ENCODE measurements at places on chromosomes 3 and 15.

- no peak for DNase-seq
Measured at GRCh38 chr3:18771931-18772330, 346.8 kb upstream of the SATB1 start.

DNA sequence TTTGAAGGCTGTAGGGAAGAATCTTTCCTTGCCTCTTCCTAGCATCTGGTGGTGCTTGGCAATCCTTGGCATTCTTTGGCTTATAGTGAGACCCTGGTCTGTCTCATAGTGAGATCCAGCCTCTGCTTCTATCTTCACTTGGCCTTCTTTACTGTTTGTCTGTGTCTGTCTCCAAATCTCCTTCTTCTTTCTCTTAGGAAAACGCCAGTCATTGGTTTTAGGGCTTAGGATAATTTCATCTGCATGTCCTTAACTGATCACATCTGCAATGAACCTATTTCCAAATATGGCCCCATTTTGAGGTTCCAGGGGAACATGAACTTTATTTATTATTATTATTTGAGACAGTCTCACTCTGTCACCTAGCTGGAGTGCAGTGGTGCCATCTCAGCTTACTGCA lies 25.8 kb downstream of the KAT2B start:
- DNase-seq = no peak

GRCh38 chr3:61600195-61600594 lies 38.8 kb downstream of the PTPRG start:
- no peak for DNase-seq

- peak; percentile 66 for DNase-seq
Measured at GRCh38 chr15:81274931-81275707, 48.8 kb downstream of the STARD5 start.

DNA sequence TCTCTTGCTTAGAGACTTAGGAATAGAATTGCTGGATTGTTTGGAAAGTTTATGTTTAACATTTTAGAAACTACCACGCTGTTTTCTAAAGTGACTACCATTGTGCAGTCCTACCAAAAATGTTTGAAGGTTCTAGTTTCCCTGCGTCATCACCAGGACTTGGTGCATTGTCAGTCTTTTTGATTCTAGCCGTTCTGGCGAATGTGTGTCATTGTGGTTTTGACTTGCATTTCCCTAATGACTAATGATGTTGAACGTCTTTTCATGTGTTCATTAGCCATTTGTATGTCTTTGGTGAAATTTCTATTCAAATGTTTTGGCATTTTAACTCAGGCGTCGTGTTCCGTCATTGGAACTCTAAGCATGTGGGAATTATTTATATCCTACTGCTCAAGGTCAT lies 58.0 kb downstream of the CHD2 start:
- no peak for DNase-seq

- DNase-seq = no peak
Measured at GRCh38 chr15:54026891-54027290, 48.6 kb downstream of the UNC13C start.

- no peak for DNase-seq
Measured at GRCh38 chr3:129061888-129062834, 1.6 kb downstream of the GP9 start.

- no peak for DNase-seq
Measured at GRCh38 chr3:131549340-131549739, 46.6 kb upstream of the MRPL3 start.

- DNase-seq = peak; percentile 99
Measured at GRCh38 chr3:140186421-140186920, 251.5 kb downstream of the CLSTN2 start.

DNA sequence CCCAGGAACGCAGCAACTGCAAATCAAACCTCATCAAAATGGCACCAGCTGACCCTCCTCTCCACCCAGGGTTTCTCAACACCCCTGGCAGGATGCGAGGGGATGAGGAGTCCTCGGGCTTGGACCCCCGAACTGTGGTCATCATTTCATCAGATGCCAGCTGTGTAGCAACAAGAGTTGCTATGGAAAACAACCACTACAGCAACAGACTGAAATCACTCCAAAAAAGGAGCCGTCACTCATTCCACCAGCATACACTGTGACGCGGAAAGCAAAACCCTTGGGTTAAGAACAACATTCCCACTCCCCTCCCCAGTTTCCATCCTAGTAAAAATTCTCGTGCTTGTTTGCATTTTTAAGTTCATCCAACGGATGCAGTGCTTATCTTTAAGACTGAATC lies 40.1 kb downstream of the VGLL4 start:
- no peak for DNase-seq

DNA sequence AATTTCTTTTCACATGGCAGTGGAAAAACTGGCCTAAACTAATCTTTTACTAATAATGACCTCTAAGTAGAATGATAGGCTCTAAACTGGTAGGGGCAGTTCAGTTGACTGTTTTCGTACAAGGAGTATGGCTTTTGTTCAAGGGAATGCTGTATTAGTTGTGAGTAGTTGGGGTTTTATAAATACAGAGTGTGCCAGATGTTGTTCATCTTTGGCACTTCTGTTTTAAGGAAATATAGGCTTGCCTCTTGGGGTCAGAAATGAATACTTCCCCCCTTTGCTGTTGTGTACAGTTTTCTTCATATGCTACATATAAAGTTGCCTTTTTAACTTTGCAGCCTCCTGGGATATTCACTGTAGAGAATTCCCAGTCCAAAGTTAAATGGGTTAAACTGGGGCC lies 181.0 kb upstream of the CGNL1 start:
- DNase-seq = no peak

- DNase-seq = no peak
Measured at GRCh38 chr3:53633197-53633787, 138.9 kb downstream of the CACNA1D start.

GRCh38 chr3:123627673-123628670 lies 43.1 kb upstream of the HACD2 start:
- no peak for DNase-seq

- DNase-seq = no peak
Measured at GRCh38 chr3:131630097-131630496, 127.3 kb upstream of the MRPL3 start.

DNA sequence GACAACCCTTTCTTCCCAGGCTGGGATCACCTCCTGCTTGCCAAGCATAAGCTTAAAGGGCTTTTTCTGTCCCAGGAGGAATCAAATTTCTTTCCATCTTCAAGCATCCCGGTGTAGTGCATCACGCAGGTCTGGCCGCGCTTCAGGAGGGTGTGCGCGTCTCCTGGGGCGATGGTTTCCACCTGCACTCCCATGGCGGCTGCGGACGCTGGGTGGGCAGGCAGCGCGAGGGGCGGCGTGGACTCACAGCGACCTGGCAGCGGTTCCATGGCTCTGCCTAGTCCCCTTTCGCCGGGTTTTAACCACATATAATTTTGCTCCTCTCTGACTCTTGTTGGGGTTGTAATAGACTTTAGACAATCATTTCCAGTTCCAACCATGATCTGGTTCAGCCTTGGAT lies 10.6 kb upstream of the TM4SF4 start:
- DNase-seq = no peak

- no peak for DNase-seq
Measured at GRCh38 chr3:58161435-58162398, 49.1 kb downstream of the DNASE1L3 start.

DNA sequence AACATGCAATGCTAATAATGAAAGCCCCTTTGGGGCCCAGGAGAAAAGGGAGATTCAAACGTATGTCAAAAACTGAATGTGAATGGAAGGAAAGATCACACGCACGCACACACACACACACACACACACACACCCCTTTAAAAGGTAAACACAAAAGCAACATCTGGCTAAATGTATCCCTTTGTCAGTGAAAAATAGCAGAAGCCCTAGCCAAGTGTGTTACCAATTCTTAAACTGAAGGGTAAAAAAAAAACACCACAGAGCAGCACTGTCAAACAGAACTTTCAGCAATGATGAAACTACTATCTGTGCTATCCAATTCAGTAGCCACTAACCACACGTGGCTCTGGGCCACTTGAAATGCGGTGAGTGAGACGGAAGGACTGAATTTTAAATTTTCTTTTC lies 4.9 kb downstream of the RFTN1 start:
- DNase-seq = no peak

- DNase-seq = no peak
Measured at GRCh38 chr3:158991146-158991705, 189.4 kb downstream of the MFSD1 start.

DNA sequence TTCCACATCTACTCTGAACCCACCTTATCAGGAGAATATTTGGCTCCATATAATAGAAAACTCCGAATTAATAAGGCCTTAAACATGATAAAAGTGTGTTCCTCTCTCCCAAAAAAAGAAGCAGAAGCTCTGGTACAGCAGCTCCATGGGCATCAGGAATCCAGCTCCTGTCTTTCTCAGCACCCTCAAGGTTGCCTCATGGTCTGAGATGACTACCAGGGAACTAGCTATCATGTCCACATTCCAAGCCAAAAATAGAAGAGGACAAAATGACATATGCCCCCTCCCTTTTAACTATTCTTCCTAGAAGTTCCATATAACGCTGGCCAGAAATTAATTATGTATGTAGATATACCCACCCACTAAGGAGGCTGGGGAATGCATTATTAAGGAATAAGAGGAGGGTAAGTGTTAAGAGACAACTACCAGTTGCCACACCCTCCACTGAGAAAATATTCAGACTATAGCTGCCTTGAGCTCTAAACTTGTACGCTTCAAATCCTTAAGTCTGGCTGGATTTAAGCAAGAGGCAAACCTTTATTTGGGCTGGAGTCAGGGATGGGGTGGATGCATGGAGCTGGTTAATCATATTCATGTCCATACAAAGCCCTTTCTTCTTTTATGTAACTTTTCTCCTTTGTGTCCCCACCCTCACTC lies 35.8 kb upstream of the CTDSPL start:
- no peak for DNase-seq

- DNase-seq = no peak
Measured at GRCh38 chr3:191217301-191217700, 18.3 kb downstream of the OSTN start.

GRCh38 chr15:80875568-80876347 lies 96.6 kb downstream of the CEMIP start:
- no peak for DNase-seq

- DNase-seq = no peak
Measured at GRCh38 chr15:29071232-29071881, 185.6 kb downstream of the APBA2 start.

DNA sequence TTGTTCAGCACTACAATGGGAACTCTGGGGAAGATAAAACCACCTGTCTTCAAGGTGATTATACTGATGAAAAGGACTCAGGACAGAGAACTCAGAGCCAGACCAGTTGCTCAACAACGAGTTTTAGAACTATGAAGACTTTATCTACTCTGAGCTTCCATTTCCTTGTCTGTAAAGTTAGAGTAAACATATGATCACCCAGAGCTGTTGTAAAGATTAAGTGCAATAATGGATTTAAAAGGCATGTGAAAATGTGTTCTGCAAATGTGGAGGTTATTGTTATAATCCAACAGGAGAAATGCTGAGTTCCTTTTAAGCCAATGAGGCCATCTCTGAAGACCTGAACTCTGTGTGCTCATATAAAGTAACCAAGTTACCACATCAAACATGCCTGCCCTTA lies 139.7 kb upstream of the CMC1 start:
- no peak for DNase-seq

DNA sequence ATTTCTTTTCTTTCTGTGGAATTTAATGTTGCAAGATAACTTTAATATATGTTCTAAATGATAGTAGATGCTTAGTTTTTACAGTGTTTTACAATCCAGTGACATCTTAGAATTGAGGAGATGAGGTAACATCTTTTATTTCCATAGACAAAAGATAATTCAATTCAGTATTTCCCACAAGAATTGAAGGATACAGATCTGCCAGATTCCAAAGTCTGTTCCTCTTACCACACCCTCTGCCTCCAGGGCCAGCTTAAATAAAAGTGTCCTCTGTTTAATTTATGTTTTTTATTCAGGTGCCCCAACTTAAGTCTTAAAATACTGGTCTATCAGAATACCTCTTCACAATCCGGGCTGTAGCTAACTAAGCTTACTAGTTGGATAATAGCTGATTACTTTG lies 6.5 kb downstream of the STT3B start:
- DNase-seq = no peak

- DNase-seq = no peak
Measured at GRCh38 chr3:196220991-196221390, 4.7 kb downstream of the SLC51A start.

GRCh38 chr3:140292170-140292569 lies 357.2 kb downstream of the CLSTN2 start:
- no peak for DNase-seq

DNA sequence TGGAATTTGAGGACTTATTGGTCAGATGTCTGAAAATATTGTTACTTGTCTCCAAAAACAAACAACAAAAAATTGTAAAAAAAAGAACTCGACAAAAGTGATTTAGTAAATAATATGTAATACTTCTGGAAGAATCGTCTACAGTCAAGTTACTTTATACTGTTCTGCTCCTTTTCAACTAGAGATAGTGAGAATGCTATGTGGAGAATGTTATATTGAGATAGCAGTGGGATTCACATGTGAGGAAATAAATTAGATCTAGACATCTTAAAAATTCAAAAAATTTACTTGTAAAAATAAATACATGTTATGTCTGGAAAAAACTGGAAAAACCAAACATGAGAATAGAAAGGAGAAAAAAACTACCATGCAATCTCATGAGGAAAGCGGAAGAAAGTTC lies 64.9 kb downstream of the SGO1 start:
- DNase-seq = no peak

- DNase-seq = no peak
Measured at GRCh38 chr3:194961571-194961970, 275.9 kb downstream of the FAM43A start.

GRCh38 chr3:16382845-16383244 lies 117.8 kb downstream of the OXNAD1 start:
- no peak for DNase-seq

- DNase-seq = no peak
Measured at GRCh38 chr15:73956743-73957135, 30.5 kb downstream of the LOXL1 start.

- DNase-seq = no peak
Measured at GRCh38 chr3:17936736-17937480, 194.5 kb upstream of the TBC1D5 start.

- DNase-seq = no peak
Measured at GRCh38 chr15:66948294-66948693, 117.1 kb upstream of the SMAD3 start.

DNA sequence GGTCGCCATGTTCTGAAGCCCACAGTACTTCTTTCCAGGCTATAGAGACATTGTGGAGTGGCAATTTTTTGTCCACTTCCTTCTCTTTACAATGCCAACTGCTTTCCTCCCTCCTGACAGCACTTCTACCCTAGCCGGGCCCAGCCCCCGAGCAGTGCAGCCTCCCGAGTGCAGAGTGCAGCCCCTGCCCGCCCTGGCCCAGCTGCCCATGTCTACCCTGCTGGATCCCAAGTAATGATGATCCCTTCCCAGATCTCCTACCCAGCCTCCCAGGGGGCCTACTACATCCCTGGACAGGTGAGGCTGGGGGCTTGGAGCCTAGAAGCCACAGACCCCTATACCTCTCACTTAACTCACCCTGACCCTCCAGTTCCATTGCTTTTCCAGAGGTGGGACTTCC lies 2.8 kb downstream of the EIF4G1 start:
- no peak for DNase-seq

GRCh38 chr15:89167267-89168176 lies 53.9 kb downstream of the RLBP1 start:
- no peak for DNase-seq
